ENCODE measurements at places on chromosomes 5 and 9.

DNA sequence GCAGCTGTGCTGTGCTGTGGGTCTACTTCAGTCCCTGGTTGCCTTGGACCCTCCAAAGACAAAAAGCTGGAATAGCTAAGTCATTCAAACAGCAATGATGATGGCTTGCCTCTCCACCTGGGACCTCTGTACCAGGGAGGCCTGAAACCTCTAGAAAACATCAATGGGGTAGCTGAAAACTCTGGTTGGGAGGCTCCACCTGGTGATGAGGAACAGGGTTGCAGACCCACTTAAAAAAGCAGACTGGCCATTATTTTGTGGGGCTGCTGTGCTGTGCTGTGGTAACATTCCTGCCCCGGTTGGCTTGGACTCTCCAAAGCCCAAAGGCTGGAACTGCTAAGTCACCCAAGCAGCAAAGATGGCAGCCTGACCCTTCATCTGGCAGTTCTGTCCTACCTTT, 839.3 kb upstream of the ARRDC3 start:
- no peak for DNase-seq

GRCh38 chr9:90822866-90823265, 21.2 kb downstream of the SYK start:
- DNase-seq: no peak

DNA sequence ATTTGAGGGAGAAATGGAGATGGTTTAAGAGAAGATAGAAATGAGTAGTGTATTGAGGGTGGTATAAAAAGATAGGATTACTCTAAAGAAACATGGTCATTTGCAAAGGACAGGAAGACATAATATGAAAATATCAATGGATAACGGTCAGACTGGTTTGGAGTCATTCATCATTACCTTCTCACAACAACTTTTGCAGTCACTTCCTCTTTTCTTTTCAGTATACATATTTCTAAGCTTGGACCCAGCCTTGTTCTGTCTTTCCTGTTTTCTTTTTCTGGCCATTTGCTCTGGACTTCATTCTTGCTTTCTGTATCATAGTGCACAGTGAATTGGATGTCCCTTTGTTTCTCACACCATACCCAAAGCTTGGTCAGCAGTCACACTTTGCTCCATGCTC, 966.5 kb upstream of the TYRP1 start:
- DNase-seq: no peak

- no peak for DNase-seq
These were observed 101.4 kb downstream of the ZNF462 start for GRCh38 chr9:106964329-106964728.

GRCh38 chr5:139025651-139026050, 150.5 kb upstream of the LRRTM2 start:
- DNase-seq: no peak

All from liver (tissue), 10 donors.